ENCODE measurements at places on chromosomes 6 and 20.

DNA sequence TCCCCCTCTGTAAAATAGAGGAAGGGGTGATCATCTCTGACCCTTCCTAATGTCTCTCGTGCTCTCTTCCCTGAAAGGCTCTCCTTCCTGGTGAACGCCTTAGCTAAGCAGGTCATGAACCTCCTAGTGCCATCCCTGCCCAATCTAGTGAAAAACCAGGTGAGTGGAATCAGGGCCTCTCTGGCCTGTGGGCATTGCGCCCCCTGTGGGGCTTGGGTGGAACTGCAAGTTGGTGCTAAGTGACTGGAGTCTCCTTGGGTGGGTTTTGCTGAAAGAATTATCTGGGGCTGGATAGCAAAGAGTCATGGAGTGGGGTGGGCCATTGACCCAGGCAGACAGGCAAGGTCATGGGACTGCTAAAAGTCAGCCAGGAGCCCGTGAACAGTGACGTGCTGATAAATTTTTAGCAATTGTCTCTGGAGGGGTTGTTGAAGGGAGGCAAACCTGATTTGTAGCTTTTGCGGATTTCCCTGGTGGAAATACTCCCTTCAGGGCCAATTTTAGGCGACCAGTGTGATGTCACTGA lies 8.9 kb downstream of the BPIFB1 start:
- peak; percentile 15 for DNase-seq

DNA sequence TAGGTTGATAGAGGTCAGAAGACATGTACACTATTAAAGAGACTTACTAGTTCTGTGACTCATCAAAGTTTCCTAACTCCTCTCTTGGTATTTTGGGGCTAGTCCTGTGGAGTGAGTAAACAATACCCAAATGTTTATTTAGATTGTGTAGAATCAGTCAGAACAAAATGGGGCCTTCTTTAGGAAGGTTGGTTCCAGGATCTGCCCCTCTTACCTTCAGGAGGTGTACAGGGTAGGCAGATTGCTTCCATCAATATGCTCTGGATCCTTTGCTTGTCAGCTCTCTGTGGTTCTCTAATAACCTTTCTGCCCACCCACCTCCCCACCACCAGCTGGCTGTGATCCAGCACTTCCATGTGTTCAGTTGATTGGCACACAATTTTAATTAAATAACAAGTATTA lies 107.0 kb downstream of the POPDC3 start:
- DNase-seq = peak; percentile 34

DNA sequence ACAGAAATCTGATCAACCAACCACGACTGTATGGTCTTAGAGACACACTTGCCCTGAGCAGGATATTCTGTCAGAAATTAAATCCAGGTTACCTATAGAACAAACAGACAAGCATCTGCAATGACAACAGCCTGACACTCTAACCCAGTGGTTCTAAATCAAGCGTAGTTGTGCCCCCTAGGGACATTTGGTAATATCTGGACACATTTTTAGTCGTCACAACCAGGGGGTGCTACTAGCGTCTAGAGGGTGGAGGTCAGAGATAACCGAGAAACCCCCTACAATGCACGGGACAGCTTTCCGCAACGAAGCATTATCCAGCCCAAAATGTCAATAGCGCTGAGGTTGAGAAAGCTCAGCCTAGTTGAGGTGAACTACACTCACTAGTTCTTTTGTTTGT lies 32.3 kb downstream of the ID4 start:
- DNase-seq = no peak

- DNase-seq = peak; percentile 89
Observed at GRCh38 chr20:34065260-34065659, 46.8 kb downstream of the EIF2S2 start.

Measured in EH (cell line).